ENCODE measurements at places on chromosomes 11 and 22.

- peak; percentile 63 for DNase-seq
Observed at GRCh38 chr22:45163099-45163450, 650 bp upstream of the NUP50 start.

DNA sequence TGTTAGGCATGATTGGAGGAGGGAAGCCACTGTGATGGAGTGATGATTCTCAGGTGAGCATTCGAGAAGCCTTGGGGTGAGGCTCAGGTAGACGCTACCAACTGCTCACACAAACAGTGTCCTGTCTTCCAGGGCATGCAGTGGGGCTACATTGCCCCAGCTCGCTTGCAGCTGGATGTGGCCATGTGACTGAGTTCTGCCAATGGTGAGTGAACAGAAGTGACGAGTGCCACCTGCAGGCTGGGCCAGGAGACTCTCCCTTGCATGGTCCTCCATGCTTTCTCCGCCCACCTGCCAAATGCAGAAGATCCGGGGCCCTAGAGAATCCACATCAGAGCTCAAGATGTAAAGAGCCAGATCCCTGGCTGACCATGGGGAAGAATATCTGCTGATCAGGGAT, 195.9 kb downstream of the BCR start:
- DNase-seq, result peak; percentile 64

- DNase-seq, result no peak
Observed at GRCh38 chr22:47474464-47474863, 712.0 kb downstream of the TBC1D22A start.

GRCh38 chr11:83643115-83643514, 356.9 kb upstream of the CCDC90B start:
- no peak for DNase-seq

DNA sequence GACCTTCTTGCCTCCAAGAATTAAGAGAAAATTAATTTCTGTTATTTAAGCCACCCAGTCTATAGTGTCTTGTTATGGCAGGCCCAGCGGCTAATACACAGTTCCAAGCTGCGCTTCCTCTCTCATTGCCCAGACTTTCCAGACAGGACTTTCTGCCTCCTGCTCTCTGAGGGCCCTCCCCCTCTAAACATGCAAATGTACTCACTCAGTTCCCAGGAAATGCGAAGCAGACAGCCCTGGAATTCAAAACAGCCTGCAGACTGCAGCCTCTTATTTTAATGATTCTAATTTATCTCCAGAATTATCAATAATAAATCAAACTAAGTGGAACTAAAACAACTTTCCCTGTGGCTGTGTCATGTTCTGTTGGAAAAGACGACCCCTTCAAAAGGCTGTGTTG, 115.5 kb upstream of the ISX start:
- no peak for DNase-seq

- peak; percentile 51 for DNase-seq
Observed at GRCh38 chr22:45201678-45202332, 38.1 kb downstream of the NUP50 start.

DNA sequence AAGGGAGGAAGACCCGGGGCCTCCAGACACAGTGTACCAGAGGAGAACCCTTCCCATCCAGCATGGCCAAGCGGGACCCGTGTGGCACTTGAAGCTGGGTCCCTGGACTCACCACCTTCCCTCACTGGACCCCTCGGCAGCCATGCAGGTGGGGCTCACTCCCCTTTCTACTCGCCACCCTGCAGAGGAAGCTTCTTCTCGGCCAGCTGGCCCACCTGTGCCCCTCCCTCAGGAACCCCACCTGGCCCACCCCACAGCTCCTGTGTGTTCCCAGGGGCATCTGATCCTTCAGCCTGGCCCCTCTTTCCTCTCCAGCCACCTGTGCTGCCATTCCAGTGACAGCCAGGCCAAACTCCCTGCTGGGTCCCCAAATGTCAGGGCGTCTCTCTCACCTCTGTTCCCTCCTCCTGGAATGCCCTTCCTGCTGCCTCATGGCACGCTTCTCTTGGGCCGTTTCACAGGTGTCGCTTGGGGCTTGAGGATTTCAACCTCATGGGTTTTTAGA, 38.0 kb downstream of the IGF2 start:
- no peak for DNase-seq

DNA sequence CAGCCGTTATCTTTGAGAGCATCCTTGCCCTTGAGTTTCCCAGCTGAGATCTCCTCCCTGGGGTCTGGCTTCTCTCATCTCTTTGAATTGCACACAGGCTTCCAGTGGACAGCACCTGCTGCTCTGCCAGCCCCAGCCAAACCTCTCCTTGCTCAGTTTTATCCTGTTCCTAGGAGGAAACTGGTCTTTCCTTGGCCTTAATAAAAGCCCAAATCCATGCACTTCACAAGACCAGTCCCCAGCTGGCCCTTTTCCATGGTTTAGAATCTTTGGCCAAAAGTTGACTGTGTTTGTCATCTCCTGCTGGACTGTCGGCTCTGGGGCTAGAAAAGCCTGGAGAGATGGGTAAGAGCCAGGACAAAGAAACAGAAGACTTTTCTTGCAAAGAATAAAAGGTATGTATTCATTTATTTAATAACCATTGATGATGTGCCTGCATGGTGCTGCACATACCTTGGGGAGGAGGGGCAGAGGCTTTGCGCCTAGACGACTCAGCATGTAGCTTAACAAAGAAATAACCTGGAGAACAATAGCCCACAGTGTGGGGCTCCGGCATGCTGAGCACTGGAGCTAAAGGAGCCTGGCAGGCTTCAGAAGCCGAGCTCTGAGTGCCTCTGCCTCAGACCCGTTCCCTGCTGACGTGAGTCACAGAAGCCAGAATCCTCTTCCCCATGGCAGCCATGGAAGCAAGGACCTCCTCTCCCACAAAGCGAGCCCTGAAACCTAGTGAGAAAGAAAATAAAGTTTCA, 319.3 kb upstream of the B3GAT1 start:
- peak; percentile 12 for DNase-seq

GRCh38 chr22:19853058-19853878, 1.4 kb downstream of the GNB1L start:
- no peak for DNase-seq

GRCh38 chr11:33722590-33723234, 13.5 kb downstream of the CD59 start:
- no peak for DNase-seq

GRCh38 chr22:46673205-46673604, 53.0 kb downstream of the GRAMD4 start:
- DNase-seq, result peak; percentile 23

DNA sequence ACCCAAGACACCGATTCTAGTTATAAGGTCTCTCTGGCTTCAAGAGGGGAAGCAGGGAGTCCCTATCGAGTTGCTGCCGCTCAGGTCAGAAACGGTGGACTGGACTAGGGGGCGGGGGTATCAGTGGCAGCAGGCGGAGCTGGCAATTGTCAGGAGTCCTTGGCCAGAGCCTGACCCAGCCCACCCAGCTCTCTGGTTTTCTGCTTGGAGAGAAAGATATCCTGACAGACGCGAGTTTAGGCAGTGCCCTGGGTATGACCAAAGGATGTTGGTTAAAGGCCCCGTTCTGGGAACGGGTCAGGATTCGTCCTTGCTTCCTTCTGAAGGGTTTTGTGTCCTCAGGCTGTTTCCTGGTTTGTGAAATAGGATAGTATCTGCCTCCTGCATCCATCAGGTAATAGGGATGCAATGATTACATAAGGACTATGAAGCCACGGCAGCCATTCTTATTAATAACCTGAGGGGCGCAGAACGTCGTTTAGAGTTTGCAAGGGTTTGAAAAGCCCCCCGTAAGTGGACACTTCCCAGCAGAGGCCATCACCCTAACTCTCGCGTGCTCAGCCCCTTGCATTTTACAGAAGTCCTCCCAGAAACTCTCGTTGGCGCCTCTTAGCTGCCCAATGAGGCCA, 700 bp upstream of the DEPDC5 start:
- DNase-seq, result peak; percentile 75

DNA sequence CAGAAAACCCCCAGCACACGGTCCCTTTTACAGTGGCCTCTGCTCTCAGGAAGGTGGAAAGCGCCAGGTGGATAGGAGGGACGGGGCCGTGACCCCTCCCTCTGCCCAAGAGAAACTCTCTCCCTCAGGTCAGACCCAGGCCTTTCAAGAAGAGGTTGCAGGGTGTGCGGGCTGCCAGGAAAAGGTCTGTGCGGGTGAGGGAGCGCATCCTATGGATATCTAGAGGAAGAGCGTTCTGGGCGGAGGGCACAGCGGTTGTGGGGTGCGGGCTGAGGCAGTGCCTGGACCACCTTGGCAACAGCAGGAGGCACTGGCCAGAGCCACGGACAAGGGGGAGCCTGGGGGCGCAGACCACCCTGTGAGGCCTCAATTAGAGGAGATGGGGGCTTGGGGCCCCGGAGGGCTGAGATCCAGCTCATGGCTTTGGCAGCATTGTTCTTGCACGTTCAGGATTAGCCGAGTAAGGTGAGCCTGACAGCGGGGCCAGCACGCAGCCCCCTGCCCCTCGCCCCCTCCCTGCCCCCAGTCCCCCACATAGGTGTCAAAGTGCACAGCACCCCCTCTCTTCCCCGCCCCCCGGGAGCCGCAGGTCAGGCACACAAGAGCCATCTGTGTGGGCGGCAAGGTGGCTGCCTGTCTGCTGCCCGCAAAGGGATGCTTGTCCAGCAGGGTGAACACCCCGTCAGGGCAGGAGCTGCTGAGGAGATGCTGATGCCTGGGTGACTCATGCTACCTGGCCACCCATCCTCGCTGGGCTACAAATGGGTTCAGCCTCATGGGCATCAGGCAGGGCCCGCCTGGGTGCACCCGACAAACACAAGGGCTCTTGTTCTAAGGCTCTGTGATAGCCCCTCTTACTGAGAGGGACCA, 92.8 kb upstream of the KCNQ1OT1 start:
- DNase-seq, result no peak

GRCh38 chr11:114061048-114061680, 1.7 kb downstream of the ZBTB16 start:
- peak; percentile 72 for DNase-seq

DNA sequence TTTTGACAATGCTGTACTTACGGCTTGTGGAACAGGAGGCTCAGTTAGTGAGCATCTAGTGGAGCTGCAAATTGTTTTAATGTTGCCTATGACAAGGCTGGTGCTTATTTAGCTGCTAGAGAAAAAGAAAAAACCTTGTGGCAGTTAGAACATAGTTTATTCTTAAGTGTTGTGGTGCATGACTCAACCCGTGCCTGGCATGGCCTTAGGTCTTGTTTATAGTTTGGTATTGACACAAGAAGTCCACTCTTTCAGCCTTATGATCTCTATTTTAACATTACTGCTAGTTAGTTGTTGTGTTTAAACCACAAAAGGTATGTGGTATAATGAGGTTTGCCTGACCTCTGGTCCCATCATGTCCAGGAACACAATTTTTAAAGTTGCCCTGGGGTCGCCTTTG, 744.6 kb downstream of the FAM181B start:
- DNase-seq, result peak; percentile 24

DNA sequence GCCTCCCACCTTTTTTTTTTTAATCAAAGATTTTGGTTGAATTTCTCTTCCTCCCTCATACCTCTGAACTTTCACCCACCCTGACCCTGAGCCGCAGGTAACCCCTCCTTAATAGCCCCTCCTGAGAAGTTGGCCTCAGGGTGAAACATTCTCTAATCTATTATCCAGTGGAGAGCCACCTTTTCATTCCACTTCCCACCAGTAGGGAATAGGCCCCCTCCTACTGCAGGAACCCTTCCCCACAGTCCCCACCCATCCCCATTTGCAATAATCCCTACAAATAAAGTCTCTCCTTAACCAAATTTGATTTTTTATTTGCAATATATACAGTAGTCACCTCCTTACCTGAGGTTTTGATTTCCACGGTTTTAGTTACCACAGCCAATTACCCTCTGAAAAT, 2.1 kb upstream of the SLC35F2 start:
- DNase-seq, result peak; percentile 42

- DNase-seq, result no peak
Observed at GRCh38 chr11:104594228-104594958, 303.9 kb downstream of the CASP12 start.

GRCh38 chr22:41833369-41834004, 582 bp downstream of the SREBF2 start:
- peak; percentile 85 for DNase-seq

GRCh38 chr11:114925591-114925990, 247.3 kb downstream of the NXPE2 start:
- no peak for DNase-seq

DNA sequence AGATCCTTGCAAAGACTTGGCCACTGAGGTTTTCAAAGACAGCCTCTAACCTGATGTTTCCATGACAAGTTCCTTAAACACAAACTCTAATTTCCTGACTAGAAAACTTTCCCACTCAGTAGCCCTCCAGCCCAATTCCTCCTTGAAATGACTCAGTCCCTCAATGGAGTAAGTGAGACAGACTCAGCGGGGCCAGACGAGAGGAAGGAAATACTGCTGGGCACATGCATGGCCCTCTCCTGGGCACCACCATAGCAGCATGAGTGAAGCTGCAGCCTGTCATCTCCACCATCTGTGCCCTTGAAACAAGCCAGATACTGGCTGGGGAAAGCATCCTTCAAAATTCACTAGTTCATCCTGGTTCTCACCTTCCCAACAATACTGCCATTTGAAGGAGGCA, 76.2 kb upstream of the GDPD4 start:
- DNase-seq, result no peak

- DNase-seq, result peak; percentile 61
Observed at GRCh38 chr11:114131461-114131864, 72.0 kb downstream of the ZBTB16 start.

GRCh38 chr11:124194293-124195188, 11.4 kb downstream of the OR10D3 start:
- peak; percentile 38 for DNase-seq

GRCh38 chr11:17129003-17129402, 51.5 kb upstream of the RPS13 start:
- DNase-seq, result no peak

GRCh38 chr11:29914203-29914930, 102.5 kb downstream of the KCNA4 start:
- DNase-seq, result no peak

GRCh38 chr11:83151274-83151977, 5.5 kb upstream of the PCF11 start:
- DNase-seq, result no peak

GRCh38 chr22:22155146-22155545, 89.4 kb upstream of the VPREB1 start:
- DNase-seq, result no peak

GRCh38 chr22:43242627-43243026, 55.7 kb upstream of the TTLL12 start:
- DNase-seq, result peak; percentile 10

- DNase-seq, result no peak
Observed at GRCh38 chr11:118628861-118629549, 21.6 kb downstream of the PHLDB1 start.

DNA sequence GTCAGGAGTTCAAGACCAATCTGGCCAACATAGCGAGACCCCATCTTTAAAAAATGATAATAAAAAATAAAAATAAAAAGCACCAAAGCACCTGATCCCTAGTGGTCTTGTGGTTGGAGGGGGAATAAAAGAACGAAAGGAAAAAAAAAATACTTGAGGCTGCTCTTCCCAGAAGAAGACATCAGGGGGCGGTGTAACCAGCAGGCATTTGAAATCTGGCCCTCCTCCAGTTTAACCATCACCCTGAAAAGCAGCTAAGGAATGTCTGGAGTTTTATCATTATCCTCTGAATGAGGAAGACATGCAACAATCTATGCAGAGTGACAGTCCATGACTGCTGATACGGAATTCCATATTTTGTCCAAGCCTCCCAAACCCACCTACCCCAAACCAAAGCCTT, 5.6 kb upstream of the KCTD17 start:
- DNase-seq, result no peak

- DNase-seq, result peak; percentile 46
Observed at GRCh38 chr22:20783844-20784723, 10.2 kb downstream of the SERPIND1 start.

- DNase-seq, result no peak
Observed at GRCh38 chr11:1906181-1906580, 13.3 kb upstream of the TNNT3 start.

- DNase-seq, result no peak
Observed at GRCh38 chr22:20953668-20954500, 13.2 kb upstream of the AIFM3 start.
